Endothelial cell (in vitro differentiated cells): ENCODE measurements at places on chromosomes 11 and 22.

DNA sequence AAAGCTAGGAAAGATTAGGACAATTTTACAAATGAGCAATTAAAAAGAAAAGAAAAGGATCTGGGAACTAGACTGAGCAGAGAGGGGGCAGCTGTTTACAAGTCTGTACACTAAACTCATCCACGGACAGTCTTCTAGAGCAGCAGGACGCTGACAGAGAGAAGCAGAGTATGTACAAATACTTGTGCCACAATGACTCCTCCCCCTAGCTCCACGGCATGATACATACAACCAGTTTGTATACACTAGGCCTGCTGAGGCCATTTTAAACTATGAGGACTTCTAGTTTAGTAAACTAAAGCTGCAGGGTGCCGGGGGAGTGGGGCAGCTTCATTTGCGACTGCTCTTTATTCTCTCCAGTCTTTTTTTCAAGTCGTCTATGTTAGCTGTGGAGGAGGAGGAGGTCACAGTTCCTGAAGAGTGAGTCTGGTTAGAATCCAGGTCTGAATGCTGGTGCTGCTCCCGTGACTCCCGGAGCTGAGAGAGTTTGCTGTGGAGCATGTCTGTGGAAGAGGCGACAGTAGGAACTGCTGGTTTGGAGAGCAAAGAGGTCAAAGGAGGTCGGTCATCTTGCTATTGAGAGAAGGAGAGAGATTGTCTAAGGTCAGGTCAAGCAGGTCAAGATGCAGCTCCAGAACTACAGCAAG, 24.8 kb downstream of the F2 start:
- no peak for DNase-seq

DNA sequence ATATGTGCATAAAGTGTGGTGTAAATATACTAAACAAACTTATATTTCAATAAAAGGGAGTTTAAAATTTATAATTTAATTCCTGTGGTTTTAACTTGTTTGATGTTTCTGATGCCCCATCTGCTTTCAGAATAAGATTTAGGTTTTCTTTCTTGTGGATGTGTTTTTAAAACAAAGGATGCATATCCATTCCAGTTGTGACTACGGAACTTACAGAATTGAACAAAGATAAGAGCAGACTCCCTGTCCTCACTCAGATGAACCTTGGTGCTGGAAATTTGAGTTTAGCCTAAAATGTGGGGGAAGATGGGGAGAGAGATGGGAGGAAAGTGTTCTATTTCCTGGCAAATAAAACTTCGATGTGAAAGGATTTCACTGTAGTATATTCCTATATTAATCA, 2.5 kb downstream of the FJX1 start:
- DNase-seq: no peak

GRCh38 chr11:6856871-6857270, 6.0 kb upstream of the OR10A2 start:
- DNase-seq: no peak

DNA sequence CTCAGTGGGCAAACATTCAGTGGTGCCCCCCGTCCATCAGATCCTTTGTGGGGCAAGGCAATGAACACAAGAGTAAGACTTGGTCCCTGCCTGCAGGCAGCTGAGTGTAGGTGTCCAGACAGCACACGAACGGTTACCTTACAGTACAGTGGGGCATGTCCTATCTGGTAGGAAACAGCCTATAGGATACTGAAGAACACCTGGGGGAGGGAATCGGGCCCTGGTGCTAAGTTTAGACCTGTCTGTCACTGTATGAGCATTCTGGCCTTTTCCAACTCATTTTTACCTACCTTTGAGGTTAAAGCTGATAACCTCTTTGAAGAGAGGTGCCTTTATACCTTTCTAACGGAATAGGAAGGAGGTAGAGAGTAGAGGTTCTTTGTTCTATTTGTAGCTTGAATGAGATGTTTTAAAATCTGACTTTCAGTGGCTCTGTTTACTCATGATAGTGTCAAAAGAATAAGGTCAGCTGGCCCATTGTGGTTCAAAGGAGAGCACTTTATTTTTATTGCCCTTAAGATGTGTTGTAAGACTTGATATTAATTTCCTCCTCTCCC, 8.9 kb downstream of the ZNRF3 start:
- no peak for DNase-seq

DNA sequence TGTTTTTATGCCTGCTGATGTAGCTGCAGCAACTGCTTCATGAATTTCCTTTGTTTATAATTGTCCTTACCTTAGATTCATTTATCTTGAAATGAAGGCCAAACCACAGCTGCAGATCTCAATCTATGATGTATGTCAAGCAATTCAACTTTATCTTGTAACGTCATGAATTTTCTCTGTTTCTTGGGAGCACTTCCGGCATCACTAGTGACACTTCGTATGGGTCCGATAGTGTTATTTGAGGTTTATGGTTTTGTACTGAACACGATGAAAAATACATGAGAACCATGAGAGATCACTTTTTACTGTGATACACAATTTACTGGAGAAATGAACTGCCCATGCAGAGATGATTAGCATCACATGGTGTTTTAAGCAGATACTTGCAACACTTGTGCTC, 98.5 kb downstream of the CSTPP1 start:
- DNase-seq: no peak

- DNase-seq: no peak
Observed at GRCh38 chr22:41563051-41563711, 2.4 kb downstream of the CSDC2 start.

DNA sequence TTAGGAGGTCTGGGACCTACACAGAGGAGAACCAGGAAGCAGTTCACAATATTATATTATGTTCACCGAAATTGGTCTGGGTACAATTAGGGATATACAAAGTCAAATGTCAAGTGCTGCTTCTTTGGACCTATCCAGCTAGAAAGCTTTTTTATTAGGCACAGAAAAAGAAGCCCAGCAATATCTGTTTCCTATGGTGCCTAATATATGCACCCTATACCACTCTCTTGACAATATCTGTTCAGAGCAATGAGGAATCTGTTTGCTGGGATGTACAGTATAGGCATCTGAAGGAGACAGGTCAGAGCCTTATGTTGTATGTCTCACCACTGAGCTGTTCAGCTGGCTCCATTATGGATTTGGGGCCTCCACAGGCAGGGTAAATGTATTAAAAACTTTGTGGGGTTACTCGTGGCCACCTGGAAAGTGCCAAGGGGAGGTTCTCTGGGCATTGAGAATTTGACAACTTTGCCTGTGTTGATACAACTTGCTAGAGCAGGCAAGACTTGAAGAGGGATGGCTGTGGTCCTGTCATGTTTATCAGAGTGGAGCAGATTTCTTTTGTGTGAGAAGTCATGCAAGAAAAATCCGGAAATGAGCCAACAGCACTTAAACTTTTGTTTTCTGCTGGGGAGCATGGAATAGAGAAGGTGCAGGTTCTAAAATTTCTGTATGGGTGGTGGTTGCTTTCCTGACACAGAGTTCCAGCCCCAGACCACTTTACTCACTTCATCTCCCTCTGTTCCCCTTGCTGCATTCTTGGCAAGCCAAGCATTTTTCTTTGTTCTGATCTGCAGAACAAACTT, 10.1 kb downstream of the STIM1 start:
- DNase-seq: no peak

DNA sequence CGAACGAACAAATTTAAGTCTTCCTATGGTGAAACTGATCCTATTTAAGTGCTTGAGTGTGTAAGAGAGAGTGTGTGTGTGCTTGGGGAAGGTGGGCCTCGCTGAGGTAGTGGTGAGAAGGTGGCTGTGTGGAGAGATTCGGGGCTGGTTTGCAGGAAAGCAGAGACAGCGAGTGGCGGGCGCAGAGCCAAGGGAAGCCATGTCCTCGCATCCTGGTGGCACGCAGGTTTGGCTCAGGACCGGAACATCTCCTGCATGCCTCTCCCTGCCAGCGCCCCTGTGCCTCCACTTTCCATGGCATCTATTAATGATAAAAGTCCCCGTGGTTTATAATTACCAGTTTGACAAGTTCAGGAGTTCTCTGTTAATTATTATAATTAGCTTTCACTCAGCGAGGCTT, 383.1 kb upstream of the CADM1 start:
- no peak for DNase-seq

DNA sequence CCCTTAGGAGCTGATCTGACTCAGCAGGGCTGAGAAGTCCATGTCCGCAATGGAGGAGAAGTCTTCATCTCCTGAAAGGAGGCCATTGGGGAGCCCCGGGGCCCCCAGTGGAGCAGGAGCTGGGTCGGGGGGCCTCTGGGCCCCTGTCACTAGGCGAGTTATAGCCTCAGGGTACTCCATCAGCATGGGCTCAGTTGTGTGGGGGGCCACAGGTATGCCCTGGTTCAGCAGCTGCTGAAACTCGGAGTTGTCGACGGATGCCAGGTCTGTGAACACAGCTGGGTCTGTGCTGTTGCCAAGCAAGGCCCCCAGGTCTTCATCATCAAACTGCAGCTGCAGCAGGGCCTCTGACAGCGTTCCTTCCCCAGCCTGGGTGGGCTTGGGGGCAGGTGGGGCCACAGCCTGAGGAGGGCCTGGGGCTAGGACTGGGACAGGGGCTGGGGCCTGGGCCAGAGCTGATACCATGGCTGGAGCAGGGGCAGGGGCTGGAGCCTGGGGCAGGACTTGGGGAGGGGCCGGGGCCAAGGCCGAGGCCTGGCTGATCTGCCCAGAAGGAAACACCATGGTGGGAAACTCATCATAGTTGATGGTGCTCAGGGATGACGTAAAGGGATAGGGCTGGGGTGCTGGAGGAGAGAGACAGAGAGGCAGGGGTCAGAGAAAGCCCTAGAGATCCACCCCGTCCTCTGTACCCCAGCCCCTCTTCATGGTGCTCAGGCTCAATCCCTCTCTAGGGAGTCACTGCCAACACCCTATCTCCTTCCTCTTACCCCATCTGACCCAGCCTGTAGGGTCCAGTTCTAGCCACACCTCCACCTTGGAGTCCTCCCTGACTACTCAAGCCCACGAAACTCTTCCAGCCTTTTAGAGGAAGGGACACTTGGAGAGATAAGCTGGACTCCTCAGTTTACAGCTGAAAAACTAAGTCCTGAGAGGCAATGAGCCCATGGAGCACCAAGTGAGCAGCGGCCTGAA, 8.1 kb downstream of the RELA start:
- no peak for DNase-seq

DNA sequence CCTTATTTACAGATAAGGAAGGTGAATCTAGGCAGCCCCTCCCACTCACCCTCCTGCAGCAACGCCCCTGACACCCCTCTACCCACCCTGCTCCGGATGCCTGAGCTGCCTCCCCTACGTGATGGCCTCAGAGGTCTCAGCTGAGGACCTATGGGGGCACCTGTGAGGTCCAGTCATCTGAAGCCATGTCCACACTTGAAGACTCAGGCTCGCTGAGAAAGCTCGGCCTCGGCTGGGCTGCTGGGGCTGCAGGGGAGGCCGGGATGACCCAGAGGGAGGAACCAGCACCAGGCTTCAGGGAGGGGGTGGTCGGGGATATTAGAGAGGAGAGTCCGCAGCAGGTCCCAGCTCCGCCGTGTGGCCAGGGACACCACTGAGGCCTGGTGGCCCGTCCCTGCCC, 92.8 kb downstream of the BRD1 start:
- DNase-seq: no peak

GRCh38 chr11:78733031-78733430, 158.4 kb upstream of the NARS2 start:
- DNase-seq: no peak

DNA sequence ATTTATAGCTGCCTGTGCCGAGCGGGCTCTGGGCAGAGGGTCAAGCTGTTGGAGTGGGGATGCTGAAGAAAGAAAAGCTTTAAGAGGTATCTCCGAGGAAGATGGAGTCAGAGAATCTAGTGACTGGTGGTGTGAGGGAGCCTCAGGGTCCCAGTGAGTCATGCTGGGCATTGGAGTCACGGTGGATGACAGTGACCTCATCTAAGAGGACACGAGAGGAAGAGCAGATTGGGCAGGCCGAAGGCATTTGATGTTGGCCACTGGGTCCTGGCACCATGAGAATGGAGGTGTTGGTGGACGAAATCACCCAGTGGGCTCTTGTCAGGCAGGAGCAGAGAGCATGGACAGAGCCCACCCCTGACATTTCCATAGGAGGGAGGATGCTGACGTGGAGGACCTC, 68.4 kb downstream of the TBC1D22A start:
- DNase-seq: no peak

DNA sequence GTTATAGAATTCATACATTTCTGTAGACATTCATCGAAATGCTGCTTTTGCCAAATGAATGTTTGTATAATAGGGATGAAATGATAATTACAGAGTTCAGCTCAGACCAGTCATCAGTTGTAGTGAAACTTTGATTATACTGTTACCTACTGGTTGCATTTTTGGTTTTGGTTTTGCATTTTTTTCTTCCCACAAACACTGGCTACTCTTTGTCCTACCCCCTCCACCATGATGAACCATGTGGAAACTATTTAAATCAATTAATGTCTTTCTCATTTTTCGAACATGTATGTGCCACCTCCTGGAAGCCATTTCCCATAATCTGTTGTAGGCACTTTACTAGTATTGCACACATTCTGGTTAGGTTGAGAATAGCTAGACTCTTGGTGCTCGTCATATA, 75.3 kb upstream of the MTNR1B start:
- no peak for DNase-seq

- DNase-seq: no peak
Observed at GRCh38 chr11:134560066-134560465, 148.0 kb upstream of the B3GAT1 start.

- no peak for DNase-seq
Observed at GRCh38 chr11:117265745-117266144, 25.4 kb upstream of the BACE1-AS start.

DNA sequence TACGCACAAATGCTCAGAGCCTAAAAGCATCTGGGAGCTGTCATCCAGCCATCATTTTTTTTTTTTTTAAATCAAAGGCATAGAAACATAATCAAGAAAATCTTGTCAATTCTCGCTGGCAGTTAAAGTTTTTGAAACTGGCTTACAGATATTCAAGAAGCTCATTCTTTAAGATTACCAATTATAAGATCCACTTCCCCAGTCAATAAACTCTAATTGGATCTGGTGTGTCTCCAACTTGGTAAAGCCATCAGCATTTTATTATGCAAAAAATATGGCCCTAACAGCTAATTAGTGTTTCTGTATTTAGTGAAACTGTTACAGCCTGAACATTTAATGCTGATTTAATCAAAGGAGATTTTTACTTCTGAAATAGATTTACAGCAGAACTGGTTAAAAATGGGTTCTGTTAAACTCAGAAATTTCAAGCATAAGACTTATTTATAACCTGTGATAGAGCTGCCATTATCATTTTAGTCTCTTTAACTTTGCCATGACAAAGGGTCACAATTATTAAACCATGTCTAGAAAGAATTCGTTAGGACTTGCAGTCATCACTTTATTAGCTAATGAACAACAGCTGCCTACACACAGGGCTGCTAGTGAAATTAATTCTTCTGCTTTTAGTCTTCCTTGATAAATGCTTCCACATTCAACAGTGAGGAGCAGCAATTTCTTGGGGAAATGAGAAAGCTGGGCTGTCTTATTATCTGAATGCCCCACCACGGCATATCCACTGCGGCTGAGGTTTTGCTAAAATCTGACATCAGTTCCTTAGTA, 176.4 kb upstream of the PITPNB start:
- DNase-seq: no peak
